ENCODE measurements at places on chromosomes 4 and X. TPM values are rescaled to one million over a fixed set of nuclear protein-coding genes. Genes with fewer than 3 reads are reported as not detected.

- DNase-seq = no peak
These were observed 10.0 kb downstream of the NAA11 start for GRCh38 chr4:79315891-79316290.

DNA sequence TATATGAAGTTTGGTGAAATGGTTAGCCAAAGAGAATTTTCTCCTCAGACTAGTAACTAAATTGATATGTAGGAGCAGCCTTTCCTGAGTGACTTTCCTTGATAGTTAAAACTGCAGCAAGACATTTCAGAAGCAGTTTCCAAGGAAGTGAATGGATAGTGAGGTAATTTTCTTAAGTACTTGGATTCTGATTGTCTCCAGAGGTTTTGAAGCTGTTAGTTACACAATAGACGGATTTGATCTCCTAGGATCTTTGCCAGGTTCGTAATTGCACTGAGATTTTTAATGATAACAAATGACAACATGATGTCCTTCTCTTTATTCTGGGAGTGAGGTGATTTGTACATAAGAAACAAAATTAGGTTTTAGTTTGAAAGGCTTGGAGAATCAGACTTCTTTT lies 29.2 kb downstream of the PRRG1 start:
- DNase-seq = no peak

GRCh38 chr4:16875487-16875886 lies 23.0 kb downstream of the LDB2 start:
- no peak for DNase-seq

GRCh38 chrX:110228453-110228852 lies 89.4 kb downstream of the AMMECR1 start:
- no peak for DNase-seq

- no peak for DNase-seq
These were observed 15.5 kb downstream of the SEL1L3 start for GRCh38 chr4:25847329-25847728.

- no peak for DNase-seq
These were observed 19.3 kb downstream of the DAPP1 start for GRCh38 chr4:99835942-99836341.

DNA sequence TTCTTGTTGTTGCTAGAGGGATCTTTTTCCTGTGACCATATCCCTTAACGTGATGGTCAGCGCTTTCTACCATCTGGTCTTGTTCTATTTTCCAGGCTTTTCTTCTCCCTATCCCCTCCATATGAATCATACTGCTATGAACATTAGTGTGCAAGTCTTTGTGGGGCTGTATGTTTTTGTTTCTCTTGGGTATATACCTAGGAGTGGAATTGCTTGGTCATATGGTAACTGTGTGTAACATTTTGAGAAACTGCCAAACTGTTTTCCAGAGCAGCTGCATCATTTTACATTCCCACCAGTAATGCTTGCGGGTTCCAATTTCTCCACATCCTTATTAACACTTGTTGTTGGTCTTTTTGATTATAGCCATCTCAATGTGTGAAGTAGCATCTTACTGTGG lies 121.4 kb downstream of the SPRY1 start:
- DNase-seq = no peak

Gene SPOCK3
- total RNA-seq = not detected

Measured in left cardiac atrium (tissue), 4 donors.